ENCODE measurements at places on chromosomes 11 and 22. TPM values are rescaled to one million over a fixed set of nuclear protein-coding genes. Genes with fewer than 3 reads are reported as not detected.
A peak's percentile ranks its signal among the peaks of the same experiment; 100 is the strongest.

- H3K27ac ChIP-seq = no peak overlapping the region
- no peaks in the 10 kb centered on the region for H3K4me1 ChIP-seq
- H3K27me3 ChIP-seq = no peaks in the 10 kb centered on the region
- no peak overlapping the region for H3K4me3 ChIP-seq
- DNase-seq = no peak
These were observed 29.4 kb downstream of the SHISA8 start for GRCh38 chr22:41885516-41885915.

GRCh38 chr11:64766881-64767280 lies 7.1 kb upstream of the PYGM start:
- DNase-seq = no peak
- no peaks in the 10 kb centered on the region for H3K27me3 ChIP-seq
- H3K27ac ChIP-seq = no peak overlapping the region
- H3K36me3 ChIP-seq = peaks cover 79% of the 10 kb centered on the region
- peaks cover 5% of the 10 kb centered on the region for H3K4me1 ChIP-seq
- no peak overlapping the region for H3K4me3 ChIP-seq

DNA sequence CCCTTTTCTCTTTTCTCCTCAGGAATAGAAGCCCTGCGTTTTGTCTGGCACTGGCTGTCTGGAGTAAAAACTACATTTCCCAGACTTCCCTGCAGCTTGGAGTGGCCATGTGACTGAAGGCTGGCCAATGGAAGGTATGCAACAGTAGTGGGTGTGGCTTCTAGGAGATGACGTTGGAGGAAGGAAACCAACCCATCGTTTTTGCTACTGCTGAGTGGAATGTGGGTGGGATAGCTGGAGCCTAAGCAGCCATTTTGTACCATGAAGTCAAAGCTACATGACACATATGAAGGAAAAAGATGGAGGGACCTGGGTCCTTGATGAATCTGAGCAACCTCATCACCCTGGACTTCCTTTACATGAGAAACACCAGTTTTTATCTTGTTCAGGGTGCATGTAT lies 19.6 kb downstream of the FGF3 start:
- H3K27me3 ChIP-seq = no peaks in the 10 kb centered on the region
- H3K36me3 ChIP-seq = no peaks in the 10 kb centered on the region
- H3K27ac ChIP-seq = 0 out of 2 replicates have a peak overlapping the region, but pooled peaks have one; percentile 25
- peak; percentile 84 for DNase-seq
- H3K4me3 ChIP-seq = no peak overlapping the region
- peaks cover 2% of the 10 kb centered on the region for H3K4me1 ChIP-seq

- H3K36me3 ChIP-seq = no peaks in the 10 kb centered on the region
- no peaks in the 10 kb centered on the region for H3K27me3 ChIP-seq
- H3K4me3 ChIP-seq = no peak overlapping the region
These were observed 34.4 kb downstream of the TOLLIP start for GRCh38 chr11:1275021-1275420.

Gene PPARA
- 14.5 TPM for total RNA-seq

GRCh38 chr11:11074686-11075335 lies 217.0 kb upstream of the ZBED5 start:
- H3K27me3 ChIP-seq = no peaks in the 10 kb centered on the region
- no peak overlapping the region for H3K4me3 ChIP-seq
- no peaks in the 10 kb centered on the region for H3K36me3 ChIP-seq
- no peaks in the 10 kb centered on the region for H3K4me1 ChIP-seq

- H3K4me3 ChIP-seq = peak overlapping the region; percentile 58
- no peak for DNase-seq
- peaks cover 10% of the 10 kb centered on the region for H3K4me1 ChIP-seq
- peak overlapping the region; percentile 97 for H3K27ac ChIP-seq
- H3K36me3 ChIP-seq = no peaks in the 10 kb centered on the region
These were observed 399 bp downstream of the ZNF143 start for GRCh38 chr11:9461063-9461759.

GRCh38 chr11:35318977-35319925 lies 100.1 kb downstream of the SLC1A2 start:
- H3K27me3 ChIP-seq = no peaks in the 10 kb centered on the region
- no peaks in the 10 kb centered on the region for H3K36me3 ChIP-seq
- H3K4me1 ChIP-seq = no peaks in the 10 kb centered on the region
- H3K4me3 ChIP-seq = no peak overlapping the region
- no peak for DNase-seq

DNA sequence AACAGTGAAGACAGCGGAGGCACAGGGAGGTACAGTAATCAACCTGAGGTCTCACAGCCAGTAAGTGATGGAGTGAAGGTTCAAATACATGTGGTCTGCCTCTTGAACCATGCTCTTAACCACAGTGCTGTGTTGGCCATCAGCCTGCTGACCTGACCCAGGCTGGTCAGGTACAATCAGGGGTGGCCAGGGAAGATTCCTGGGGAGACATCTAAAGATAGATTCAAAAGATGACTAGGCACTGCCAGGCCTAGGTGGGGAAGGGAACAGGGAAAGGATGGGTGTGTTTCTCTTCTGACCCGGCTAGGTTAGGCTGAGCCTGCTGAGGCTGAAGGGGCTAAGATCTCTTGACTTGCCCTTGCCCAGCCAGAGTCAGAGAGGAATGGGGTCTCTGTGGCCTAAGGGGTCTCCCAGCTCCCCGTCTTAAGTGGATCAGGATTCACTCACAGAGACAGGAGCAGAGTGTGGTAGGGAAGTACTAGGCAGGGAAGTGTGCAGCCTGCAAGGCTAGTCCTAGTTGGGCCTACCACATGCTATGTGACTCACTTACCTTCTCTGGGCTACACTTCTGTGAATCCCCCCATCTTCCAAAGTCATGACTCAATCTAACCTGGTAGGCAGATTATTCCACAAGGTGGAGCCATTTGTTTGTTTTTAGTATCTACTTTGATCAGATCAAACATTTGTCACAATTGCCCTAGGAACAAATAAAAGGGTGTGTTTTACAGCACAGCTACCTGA lies 10.4 kb upstream of the SREBF2 start:
- H3K36me3 ChIP-seq = peaks cover 5% of the 10 kb centered on the region
- peak; percentile 62 for DNase-seq
- H3K4me3 ChIP-seq = no peak overlapping the region
- no peak overlapping the region for H3K27ac ChIP-seq
- H3K4me1 ChIP-seq = peaks cover 5% of the 10 kb centered on the region

- DNase-seq = peak; percentile 51
- H3K27me3 ChIP-seq = no peaks in the 10 kb centered on the region
- H3K4me3 ChIP-seq = peak within 1 kb of the TSS; percentile 84
- peak within 1 kb of the TSS; percentile 81 for H3K27ac ChIP-seq
- peaks cover 63% of the 10 kb centered on the region for H3K4me1 ChIP-seq
These were observed at the start of gene GAS2L1 for GRCh38 chr22:29306175-29306834. Gene GAS2L1, plus strand, starts transcription at chr22:29306650. Its CDS starts 1,456 bp downstream, at chr22:29308106.

Gene NLRP6
- not detected for total RNA-seq

GRCh38 chr11:106015066-106015465 lies 7.0 kb downstream of the MSANTD4 start:
- H3K27ac ChIP-seq = no peak overlapping the region
- no peak overlapping the region for H3K4me3 ChIP-seq
- no peaks in the 10 kb centered on the region for H3K27me3 ChIP-seq

Gene MIOX
- 0.39 TPM for total RNA-seq

Gene TMEM109
- total RNA-seq = 44.4 TPM

DNA sequence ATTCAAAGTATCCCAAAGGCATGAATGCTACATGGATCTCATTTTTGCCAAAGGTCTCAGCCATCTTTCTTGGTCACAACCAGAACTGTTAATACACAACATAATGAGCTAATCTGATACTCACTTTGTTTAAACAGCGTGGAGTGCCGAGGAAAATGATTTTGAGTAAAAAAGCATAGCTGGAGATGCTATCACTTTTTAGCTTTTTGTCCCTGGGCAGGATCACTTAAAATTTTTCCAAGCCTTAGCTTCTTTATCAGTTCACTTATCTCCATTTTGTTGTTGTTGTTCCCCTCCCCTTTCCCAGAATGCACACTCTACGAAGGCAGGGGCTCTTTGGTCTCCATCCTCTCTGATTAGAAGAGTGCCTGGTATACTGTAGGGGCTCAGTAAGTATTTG lies 229.3 kb upstream of the NARS2 start:
- no peak overlapping the region for H3K27ac ChIP-seq
- no peaks in the 10 kb centered on the region for H3K36me3 ChIP-seq
- H3K4me3 ChIP-seq = no peak overlapping the region
- H3K4me1 ChIP-seq = no peaks in the 10 kb centered on the region

Gene GUCY1A2
- 0.10 TPM for total RNA-seq

Gene FOLR1
- total RNA-seq = 4.8 TPM

- no peak for DNase-seq
- H3K4me1 ChIP-seq = no peaks in the 10 kb centered on the region
- H3K4me3 ChIP-seq = no peak overlapping the region
- no peaks in the 10 kb centered on the region for H3K36me3 ChIP-seq
- H3K27me3 ChIP-seq = no peaks in the 10 kb centered on the region
- no peak overlapping the region for H3K27ac ChIP-seq
These were observed 976.0 kb downstream of the OPCML start for GRCh38 chr11:132556316-132556715.

Gene ANGPTL5
- total RNA-seq = not detected

Gene P2RX6
- total RNA-seq = 0.20 TPM

DNA sequence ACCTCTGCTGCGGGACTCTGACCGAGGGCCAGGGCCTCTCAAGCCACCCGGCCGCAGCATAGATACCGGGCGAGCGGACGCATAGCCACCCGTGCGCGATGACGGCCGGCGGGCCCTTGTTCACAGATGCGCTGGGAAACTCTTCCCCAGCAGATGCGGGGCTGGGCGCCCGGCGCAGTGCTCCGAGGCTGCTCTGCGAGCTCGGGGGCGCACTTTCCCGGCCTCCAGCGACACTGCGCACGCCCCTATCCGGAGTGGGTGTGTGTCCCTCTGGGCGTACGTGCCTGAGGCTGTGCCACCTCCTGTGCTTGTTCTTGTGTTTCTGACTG lies 104.7 kb upstream of the E2F8 start:
- H3K27ac ChIP-seq = no peak overlapping the region
- DNase-seq = no peak
- peaks cover 57% of the 10 kb centered on the region for H3K27me3 ChIP-seq
- no peaks in the 10 kb centered on the region for H3K4me1 ChIP-seq
- no peaks in the 10 kb centered on the region for H3K36me3 ChIP-seq

DNA sequence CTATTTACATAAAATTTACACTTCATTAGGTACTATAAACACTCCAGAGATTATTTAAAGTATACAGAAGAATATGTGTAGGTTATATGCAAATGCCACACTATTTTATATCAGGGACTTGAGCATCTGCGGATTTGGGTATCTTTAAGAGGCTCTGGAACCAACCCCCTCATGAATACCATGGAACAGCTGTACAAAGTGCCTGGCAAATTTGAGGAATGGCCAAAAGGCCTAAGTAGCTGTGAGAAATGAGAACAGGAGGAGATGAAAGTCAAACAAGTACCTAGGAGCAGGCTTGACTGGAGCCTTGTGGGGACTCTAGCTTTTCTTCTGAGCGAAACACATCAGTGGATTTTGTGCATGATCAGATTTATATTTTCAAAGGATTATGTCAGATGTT lies 149.3 kb downstream of the RBFOX2 start:
- no peak overlapping the region for H3K27ac ChIP-seq
- H3K36me3 ChIP-seq = no peaks in the 10 kb centered on the region
- no peak overlapping the region for H3K4me3 ChIP-seq

- peaks cover 21% of the 10 kb centered on the region for H3K4me1 ChIP-seq
- H3K27ac ChIP-seq = no peak overlapping the region
- peaks cover 2% of the 10 kb centered on the region for H3K36me3 ChIP-seq
- DNase-seq = no peak
- no peak overlapping the region for H3K4me3 ChIP-seq
These were observed 918 bp upstream of the OR51Q1 start for GRCh38 chr11:5420993-5421392.

DNA sequence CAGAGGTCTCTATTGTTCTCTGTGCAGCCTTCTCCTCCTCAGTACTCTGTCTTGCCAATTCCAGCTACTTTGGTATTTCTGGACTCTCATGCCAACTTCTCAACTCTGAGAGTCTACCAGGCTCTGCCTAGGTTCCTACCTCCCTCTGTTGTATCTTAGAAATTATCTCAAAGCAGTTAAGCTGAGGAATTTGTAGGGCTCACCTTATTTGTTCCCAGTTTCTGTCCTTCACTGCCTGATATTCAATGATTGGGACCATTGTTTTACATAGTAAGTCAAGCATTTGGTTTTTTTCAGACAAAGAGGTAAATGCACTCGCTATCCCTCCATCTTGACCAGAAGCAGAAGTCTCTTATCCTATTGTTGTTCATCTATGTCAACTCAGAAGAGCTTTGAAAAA lies 205.0 kb upstream of the PGR start:
- H3K4me3 ChIP-seq = no peak overlapping the region
- H3K36me3 ChIP-seq = no peaks in the 10 kb centered on the region
- DNase-seq = no peak
- no peaks in the 10 kb centered on the region for H3K4me1 ChIP-seq
- H3K27me3 ChIP-seq = 0 out of 2 replicates have a peak, but pooled peaks cover 7% of the 10 kb centered on the region
- no peak overlapping the region for H3K27ac ChIP-seq

DNA sequence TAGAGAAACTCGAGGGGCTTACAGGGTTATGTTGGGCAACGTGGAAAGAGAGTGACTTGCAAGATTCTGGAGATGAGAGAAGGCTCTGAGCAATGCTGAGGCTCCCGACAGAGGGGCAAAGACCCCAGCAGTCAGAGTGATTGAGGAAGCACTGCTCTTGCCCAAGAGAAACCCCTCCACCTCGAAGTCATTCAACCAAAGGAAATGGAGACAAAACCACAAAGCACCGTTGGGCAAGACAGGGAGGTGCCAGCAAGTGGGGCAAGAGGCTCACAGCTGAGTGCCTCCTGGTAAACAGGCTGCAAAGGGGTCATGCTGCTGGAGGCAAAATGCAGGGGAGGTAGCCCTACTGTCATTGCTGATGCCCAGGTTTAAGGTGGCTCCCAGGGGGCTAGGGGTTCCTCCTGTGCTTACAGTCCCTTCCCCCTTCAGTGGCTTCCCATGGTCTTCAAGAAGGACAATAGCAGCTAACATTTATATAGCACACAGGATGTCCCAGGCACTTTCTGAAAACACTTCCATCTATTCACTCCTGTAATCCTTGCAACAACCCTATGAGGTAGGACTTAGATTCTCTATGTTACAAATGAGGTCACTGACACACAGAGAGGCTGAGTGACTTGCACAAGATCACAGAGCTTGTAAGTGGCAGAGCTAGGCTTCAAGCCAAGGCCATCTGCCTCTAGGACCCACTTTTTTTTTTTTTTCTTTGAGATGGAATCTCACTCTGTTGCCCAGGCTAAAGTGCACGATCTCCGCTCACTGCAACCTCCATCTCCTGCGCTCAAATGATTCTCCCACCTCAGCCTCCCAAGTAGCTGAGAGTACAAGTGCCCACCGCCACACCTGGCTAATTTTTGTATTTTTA lies 18.1 kb upstream of the MYH9 start:
- H3K4me3 ChIP-seq = no peak overlapping the region
- H3K27ac ChIP-seq = no peak overlapping the region
- no peaks in the 10 kb centered on the region for H3K36me3 ChIP-seq
- peaks cover 17% of the 10 kb centered on the region for H3K4me1 ChIP-seq
- no peaks in the 10 kb centered on the region for H3K27me3 ChIP-seq
- DNase-seq = no peak

- H3K36me3 ChIP-seq = no peaks in the 10 kb centered on the region
- no peaks in the 10 kb centered on the region for H3K27me3 ChIP-seq
- H3K4me3 ChIP-seq = peak overlapping the region; percentile 38
- H3K27ac ChIP-seq = peak overlapping the region; percentile 86
- peak; percentile 77 for DNase-seq
- peaks cover 21% of the 10 kb centered on the region for H3K4me1 ChIP-seq
These were observed 23.9 kb upstream of the RBFOX2 start for GRCh38 chr22:36052505-36052941.

Gene CD3E
- 0.79 TPM for total RNA-seq

GRCh38 chr11:17165247-17165890 lies 42.4 kb downstream of the PIK3C2A start:
- H3K36me3 ChIP-seq = no peaks in the 10 kb centered on the region
- no peaks in the 10 kb centered on the region for H3K27me3 ChIP-seq
- DNase-seq = no peak

Gene CECR2
- total RNA-seq = 6.0 TPM
